ENCODE measurements at places on chromosomes 7 and 10.
A peak's percentile ranks its signal among the peaks of the same experiment; 100 is the strongest.

DNA sequence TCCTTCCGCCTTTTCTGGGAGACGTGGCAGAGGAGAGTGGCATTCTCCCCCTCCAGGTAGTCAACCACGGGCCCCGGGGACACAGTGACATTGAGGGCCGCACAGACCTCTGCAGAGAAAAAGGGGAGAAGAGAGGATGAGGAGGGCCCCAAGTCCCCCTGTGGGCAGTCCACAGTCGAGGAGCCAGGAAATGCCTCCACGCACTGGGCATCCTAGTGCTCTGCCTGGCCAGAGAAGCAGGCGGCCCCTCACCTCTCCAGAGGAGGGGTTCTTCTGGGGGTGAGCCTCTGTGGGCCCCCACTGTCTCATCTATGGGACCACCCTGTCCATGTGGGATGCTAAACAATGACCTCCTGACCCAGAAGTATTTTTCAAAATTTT is 7.4 kb downstream of the VSTM4 start:
- H3K27me3 ChIP-seq = no peaks in the 10 kb centered on the region
- H3K4me3 ChIP-seq = no peak overlapping the region
- no peaks in the 10 kb centered on the region for H3K36me3 ChIP-seq
- no peak overlapping the region for H3K27ac ChIP-seq
- peaks cover 17% of the 10 kb centered on the region for H3K4me1 ChIP-seq

GRCh38 chr7:90311175-90311574 is 9.9 kb downstream of the FAM237B start:
- no peaks in the 10 kb centered on the region for H3K4me1 ChIP-seq
- H3K27me3 ChIP-seq = no peaks in the 10 kb centered on the region
- DNase-seq = no peak
- no peak overlapping the region for H3K4me3 ChIP-seq
- no peak overlapping the region for H3K27ac ChIP-seq

GRCh38 chr10:89153116-89153515 is 54.0 kb downstream of the CH25H start:
- no peaks in the 10 kb centered on the region for H3K36me3 ChIP-seq
- H3K4me1 ChIP-seq = no peaks in the 10 kb centered on the region
- H3K27me3 ChIP-seq = no peaks in the 10 kb centered on the region
- no peak overlapping the region for H3K4me3 ChIP-seq
- no peak overlapping the region for H3K27ac ChIP-seq

GRCh38 chr7:148590471-148590870 is at the start of gene C7orf33:
Gene C7orf33, plus strand, starts transcription at chr7:148590766. Its CDS starts 160 bp downstream, at chr7:148590926.
- H3K4me1 ChIP-seq = no peaks in the 10 kb centered on the region
- DNase-seq = no peak
- H3K27me3 ChIP-seq = no peaks in the 10 kb centered on the region
- no peaks in the 10 kb centered on the region for H3K36me3 ChIP-seq

- H3K27me3 ChIP-seq = no peaks in the 10 kb centered on the region
- no peak for DNase-seq
- H3K4me1 ChIP-seq = peaks cover 5% of the 10 kb centered on the region
- no peak overlapping the region for H3K4me3 ChIP-seq
Observed at GRCh38 chr7:36191292-36191920, 38.4 kb downstream of the EEPD1 start.

GRCh38 chr7:155965010-155965409 is 152.7 kb upstream of the SHH start:
- H3K27ac ChIP-seq = no peak overlapping the region
- DNase-seq = no peak
- H3K36me3 ChIP-seq = no peaks in the 10 kb centered on the region
- H3K4me1 ChIP-seq = no peaks in the 10 kb centered on the region
- H3K4me3 ChIP-seq = no peak overlapping the region

DNA sequence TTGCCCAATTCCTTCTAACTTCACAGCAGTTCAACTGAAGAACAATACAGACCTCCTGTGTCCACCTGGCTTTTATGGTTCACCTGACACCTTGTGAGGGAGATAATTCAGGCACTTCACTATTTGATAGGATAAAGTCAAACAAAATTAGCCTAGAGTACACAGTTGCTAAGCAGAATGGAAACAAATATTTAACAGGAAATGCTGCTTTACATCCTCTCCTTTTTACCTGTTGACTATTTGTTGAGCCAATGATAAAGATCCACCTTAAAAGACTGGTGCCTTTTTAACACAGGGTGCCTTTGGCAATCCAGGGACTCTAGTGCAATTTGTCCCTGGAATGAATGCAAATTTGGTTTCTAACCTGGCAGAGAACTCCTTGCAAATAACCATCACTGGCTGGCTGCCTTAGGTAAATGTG is 39.8 kb downstream of the ITPRID1 start:
- H3K27me3 ChIP-seq = no peaks in the 10 kb centered on the region
- no peaks in the 10 kb centered on the region for H3K4me1 ChIP-seq
- no peak for DNase-seq
- no peak overlapping the region for H3K27ac ChIP-seq

DNA sequence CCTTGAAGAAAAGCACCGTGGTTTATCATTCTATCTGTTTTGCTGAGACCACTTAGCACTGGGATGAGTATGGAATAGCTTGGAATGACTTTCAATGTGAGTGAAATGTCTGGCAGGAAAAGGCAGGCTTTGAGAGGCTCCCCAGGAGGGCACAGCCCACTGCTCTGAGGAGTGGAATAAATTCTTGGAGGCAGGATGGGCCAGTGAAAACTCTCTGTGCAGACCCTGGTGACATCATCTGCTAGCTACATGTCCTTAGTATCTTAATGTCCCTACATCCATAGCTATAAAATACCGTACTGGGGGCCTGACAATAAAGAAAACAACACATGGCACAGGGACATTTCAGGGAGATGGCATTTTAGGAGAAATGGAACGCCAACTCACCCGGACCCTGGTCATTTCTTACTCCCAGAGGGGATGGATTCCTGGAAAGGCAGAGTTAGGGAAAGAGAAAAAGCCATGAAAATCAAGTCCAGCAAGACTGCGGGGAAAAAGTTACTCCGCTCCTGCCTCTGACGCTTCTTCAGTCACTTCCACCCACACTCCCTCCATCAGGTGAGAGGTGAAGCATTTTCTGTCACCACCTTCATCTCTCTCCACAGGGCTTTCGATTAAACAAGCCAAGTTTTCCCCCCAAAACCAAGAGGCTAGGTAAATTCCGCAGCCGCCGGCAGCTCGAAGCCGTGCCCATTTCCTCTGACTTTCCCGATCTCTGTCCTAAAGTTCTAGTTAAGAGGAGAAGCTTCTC is 991 bp downstream of the ZNF239 start:
- peak overlapping the region; percentile 44 for H3K4me3 ChIP-seq
- DNase-seq = no peak
- H3K27ac ChIP-seq = no peak overlapping the region
- no peaks in the 10 kb centered on the region for H3K27me3 ChIP-seq

- DNase-seq = no peak
- H3K36me3 ChIP-seq = no peaks in the 10 kb centered on the region
- no peak overlapping the region for H3K27ac ChIP-seq
- no peak overlapping the region for H3K4me3 ChIP-seq
Observed at GRCh38 chr7:23788843-23789242, 78.8 kb downstream of the STK31 start.

GRCh38 chr10:47255866-47256265 is 44.1 kb upstream of the GDF10 start:
- H3K27me3 ChIP-seq = no peaks in the 10 kb centered on the region
- H3K4me3 ChIP-seq = no peak overlapping the region
- no peaks in the 10 kb centered on the region for H3K4me1 ChIP-seq
- H3K27ac ChIP-seq = no peak overlapping the region
- no peaks in the 10 kb centered on the region for H3K36me3 ChIP-seq

- H3K27ac ChIP-seq = no peak overlapping the region
- peaks cover 3% of the 10 kb centered on the region for H3K27me3 ChIP-seq
- H3K36me3 ChIP-seq = no peaks in the 10 kb centered on the region
- no peak for DNase-seq
- no peaks in the 10 kb centered on the region for H3K4me1 ChIP-seq
- no peak overlapping the region for H3K4me3 ChIP-seq
Observed at GRCh38 chr7:37558320-37559096, 109.8 kb upstream of the ELMO1 start.

DNA sequence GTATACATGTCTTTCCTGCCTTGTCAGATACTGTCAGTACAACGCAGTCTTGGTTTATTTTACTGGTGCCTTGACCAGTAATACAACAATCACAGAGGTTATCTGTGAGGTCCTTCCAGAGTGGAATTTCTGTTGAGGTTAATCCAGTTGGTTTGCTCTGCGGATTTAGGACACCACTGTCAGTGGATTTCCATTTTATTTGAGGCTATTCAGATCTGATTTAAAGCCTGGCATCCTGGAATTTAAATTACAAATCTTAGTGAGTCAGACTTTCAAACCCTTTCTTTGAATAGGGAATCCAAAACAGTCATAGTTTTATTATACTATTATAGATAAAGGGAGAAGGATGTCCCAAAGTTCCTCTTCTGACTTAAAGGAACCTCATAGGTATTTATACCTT is 40.5 kb downstream of the ANLN start:
- no peak overlapping the region for H3K4me3 ChIP-seq
- H3K27ac ChIP-seq = no peak overlapping the region
- no peaks in the 10 kb centered on the region for H3K27me3 ChIP-seq
- no peaks in the 10 kb centered on the region for H3K4me1 ChIP-seq
- H3K36me3 ChIP-seq = no peaks in the 10 kb centered on the region

DNA sequence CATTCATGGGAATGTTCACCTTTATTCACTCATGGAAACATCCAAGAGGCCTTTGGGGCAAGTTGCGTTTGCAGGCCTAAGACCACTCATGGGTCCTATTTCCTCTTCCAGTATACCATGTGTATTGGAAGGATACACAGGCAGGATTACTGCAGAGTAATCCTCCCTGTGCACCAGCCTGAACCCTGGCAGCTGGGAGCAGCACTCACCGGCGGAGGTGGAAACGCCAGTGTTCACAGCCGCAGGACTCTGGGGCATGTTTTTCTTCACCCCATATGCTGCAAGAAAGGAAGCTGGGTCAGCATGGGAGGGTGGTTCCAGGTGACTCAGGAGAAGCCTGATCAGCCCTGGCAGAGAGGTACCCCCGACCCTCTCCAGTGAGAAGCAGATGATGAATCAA is 24.5 kb downstream of the COL17A1 start:
- no peak overlapping the region for H3K27ac ChIP-seq
- DNase-seq = no peak
- no peaks in the 10 kb centered on the region for H3K4me1 ChIP-seq
- H3K27me3 ChIP-seq = no peaks in the 10 kb centered on the region

- H3K4me1 ChIP-seq = peaks cover 33% of the 10 kb centered on the region
- H3K27me3 ChIP-seq = no peaks in the 10 kb centered on the region
- no peak overlapping the region for H3K4me3 ChIP-seq
- no peaks in the 10 kb centered on the region for H3K36me3 ChIP-seq
- H3K27ac ChIP-seq = peak overlapping the region; percentile 81
- DNase-seq = no peak
Observed at GRCh38 chr10:28806488-28806941, 129.2 kb downstream of the BAMBI start.
